Naive thymus-derived CD4-positive, alpha-beta T cell (primary cell): ENCODE measurements at places on chromosomes 7 and 10. TPM values are rescaled to one million over a fixed set of nuclear protein-coding genes. Genes with fewer than 3 reads are reported as not detected.

GRCh38 chr10:79628083-79628482 is 17.3 kb downstream of the SFTPA1 start:
- DNase-seq, result no peak

Gene TEX47
- not detected for polyA plus RNA-seq

DNA sequence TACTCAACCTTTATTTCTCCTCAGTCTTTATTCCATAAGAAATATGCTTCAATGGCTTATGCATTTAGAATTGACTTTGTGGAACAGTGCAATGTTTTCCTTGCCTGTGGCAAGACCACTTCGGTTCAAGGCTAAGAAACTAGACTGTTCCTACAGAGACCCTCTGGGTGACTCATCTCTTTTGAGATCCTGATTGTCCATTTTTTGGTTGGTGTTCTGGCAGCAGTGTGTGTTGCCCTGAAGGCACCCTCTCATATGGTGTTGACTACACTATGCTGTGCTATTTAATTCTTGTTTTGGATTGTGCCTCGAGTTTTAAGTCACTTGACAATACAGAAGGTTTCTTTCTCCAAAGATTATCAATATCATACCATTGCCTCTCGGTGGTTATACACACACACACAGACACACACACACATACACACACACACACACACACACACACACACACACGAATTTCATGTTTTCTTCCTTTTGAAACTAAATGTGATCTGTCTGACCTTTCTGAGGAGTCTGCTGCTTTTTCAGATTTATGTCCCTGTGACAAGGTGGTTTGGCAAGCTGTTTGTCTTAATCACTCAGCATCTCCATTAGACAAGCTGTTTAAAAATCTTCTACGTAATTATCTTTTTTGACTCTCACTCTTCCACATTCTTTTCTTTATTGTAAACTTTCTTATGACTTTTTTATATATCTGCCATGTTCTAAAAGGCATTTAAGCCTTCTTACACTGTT is 187.2 kb downstream of the VTI1A start:
- no peak for DNase-seq

Gene PPP1R3C
- not detected for polyA plus RNA-seq

Gene GARIN1A
- polyA plus RNA-seq, result not detected

GRCh38 chr7:13024121-13024674 is 336.8 kb downstream of the ARL4A start:
- DNase-seq, result no peak

- no peak for DNase-seq
Observed at GRCh38 chr7:121605317-121605680, 209.2 kb upstream of the FAM3C start.

Gene HMX3
- not detected for polyA plus RNA-seq

DNA sequence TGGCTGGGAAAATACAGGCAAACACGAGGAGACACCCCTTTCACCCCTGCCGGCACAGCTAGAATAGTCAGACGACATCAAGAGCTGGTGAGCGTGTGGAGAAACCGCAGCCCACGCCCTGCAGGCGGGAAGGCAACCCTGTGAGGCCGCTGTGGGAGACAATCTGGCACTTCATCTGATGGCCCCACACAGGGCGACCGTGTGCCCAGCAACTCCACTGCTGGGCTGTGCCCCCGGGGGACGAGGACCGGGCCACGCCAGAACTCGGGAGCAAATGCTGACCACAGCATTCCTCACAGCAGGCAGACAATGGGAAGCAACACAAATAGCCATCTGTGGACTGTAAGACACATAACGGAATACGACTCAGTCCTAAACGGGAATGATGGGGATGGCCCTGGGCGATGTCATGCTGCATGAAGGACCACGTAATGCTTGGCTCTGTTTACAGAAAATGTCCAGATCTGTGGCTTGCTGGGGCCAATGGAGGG is 58.9 kb downstream of the CFAP46 start:
- DNase-seq, result no peak

Gene C7orf33
- not detected for polyA plus RNA-seq

DNA sequence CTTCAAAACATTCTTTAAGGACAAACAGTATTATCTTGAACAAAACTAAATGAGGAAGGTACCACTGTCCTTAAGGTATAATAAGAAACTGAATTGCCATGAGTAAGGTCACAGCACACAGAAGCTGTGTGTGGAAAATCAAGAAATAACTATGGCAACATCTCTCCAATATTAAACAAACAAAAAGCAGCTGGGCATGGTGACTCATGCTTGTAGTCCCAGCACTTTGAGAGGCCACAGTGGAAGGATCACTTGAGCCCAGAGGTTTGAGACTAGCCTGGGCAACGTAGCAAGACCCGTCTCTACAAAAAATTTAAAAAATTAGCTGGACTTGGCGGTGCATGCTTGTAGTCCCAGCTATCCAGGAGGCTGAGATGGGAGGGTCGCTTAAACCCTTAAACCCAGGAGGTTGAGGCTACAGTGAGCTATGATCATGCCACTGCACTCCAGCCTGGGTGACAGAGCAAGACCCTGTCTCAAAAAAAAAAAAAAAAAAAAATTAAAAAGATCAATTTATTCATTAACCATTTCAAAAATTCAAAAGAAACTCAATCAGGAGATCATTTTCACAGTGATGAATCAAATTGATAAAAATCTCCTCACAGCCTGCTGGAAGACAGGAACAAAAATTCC is 195.4 kb downstream of the SKIDA1 start:
- no peak for DNase-seq

DNA sequence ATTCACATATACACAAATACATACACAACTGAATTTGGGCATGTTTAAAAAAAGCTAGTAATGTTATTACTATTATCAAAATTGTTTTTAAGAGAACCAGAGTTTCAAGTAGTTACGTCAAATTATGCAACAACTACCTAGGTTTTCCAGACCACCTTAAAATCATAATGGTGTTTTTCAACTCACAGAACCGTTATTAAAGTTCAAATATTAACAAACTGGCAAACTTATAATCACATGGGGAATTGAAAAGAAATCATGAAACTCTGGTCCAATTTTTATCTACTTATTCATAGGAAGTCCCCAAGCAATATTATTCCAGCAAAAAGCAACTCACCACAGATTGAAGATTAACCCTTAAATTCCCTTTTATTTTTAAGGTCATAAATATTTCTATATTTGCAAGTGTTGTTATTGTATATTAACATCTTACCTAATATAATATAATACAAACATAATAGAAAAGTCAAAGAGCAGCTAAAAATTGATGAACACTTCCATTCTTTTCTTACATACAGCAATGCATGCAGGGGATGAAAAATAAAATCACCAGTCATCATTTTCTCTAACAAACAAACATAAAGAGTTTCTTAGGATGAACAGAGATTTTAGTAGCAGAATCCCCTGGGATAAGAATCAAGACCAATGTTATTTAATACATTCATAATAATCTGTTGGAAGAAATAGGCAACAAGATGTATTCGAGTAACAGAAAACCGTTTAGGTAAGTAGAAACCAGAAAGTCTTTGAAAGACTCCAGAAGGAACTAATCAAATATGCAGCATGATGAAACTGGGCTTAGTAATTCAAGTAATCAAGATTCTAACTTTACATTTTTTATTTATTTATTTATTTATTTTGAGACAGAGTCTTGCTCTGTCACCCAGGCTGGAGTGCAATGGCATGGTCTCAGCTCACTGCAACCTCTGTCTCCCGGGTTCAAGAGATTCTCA is 391.1 kb downstream of the PARD3 start:
- DNase-seq, result no peak

DNA sequence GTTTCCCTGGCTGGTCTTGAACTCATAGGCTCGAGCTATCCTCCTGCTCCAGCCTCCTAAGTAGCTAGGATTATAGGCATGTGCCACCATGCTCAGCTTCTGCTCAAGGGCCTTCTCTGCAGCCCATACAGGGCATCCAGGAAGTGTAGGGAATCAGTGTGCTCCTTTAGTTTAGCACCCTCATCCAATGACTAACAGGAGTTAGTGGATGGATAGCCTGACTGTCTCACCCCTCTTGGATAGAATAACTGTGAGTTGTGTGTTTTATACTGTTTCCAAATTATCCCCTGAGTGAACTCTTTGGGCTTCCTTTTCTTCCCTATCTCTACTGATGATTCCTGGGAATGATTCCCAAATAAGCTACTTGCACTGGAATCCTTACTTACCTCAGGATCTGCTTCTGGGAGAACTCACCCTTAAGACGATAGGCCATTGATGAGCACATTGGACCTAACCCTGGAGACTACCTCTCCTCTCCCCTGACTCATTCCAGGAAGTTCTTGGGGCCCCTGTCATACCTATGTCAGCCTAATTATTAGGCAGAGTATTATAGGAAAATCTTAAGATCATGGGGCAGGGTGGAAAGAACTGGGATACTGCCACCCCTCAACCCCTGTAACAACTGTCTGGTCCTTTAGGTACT is 18.5 kb downstream of the STRIP2 start:
- no peak for DNase-seq

Gene CYP3A4
- not detected for polyA plus RNA-seq
